ENCODE measurements at places on chromosomes 7 and 10.

- no peak for DNase-seq
These were observed 308.0 kb downstream of the EXOC4 start for GRCh38 chr7:133560900-133561299.

GRCh38 chr7:130178251-130178650 lies 27.0 kb downstream of the TMEM209 start:
- DNase-seq = no peak

- no peak for DNase-seq
These were observed 1.5 kb upstream of the SKIDA1 start for GRCh38 chr10:21526860-21527597.

GRCh38 chr7:132138817-132139216 lies 437.5 kb downstream of the PLXNA4 start:
- no peak for DNase-seq

GRCh38 chr7:13044309-13044708 lies 356.9 kb downstream of the ARL4A start:
- no peak for DNase-seq

DNA sequence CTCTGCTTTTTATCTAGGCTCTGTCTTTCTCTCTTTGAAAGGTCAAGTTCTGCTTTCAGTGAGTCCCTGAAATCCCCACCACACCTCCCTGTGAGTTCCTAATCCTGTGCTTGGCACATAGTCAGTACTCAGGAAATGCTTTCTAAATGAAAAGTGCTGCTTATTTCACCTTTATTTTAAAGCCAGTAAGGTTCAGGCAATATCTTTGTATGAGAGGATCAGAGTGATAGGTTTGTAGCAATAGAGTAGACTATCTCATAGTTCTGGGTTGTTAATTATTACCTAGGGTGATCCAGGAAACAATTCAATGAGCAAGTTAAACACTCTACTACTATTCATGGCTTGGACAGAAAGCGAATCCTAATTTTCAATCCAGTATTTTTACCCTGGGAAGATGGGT lies 7.4 kb upstream of the LAMB1 start:
- DNase-seq = no peak

DNA sequence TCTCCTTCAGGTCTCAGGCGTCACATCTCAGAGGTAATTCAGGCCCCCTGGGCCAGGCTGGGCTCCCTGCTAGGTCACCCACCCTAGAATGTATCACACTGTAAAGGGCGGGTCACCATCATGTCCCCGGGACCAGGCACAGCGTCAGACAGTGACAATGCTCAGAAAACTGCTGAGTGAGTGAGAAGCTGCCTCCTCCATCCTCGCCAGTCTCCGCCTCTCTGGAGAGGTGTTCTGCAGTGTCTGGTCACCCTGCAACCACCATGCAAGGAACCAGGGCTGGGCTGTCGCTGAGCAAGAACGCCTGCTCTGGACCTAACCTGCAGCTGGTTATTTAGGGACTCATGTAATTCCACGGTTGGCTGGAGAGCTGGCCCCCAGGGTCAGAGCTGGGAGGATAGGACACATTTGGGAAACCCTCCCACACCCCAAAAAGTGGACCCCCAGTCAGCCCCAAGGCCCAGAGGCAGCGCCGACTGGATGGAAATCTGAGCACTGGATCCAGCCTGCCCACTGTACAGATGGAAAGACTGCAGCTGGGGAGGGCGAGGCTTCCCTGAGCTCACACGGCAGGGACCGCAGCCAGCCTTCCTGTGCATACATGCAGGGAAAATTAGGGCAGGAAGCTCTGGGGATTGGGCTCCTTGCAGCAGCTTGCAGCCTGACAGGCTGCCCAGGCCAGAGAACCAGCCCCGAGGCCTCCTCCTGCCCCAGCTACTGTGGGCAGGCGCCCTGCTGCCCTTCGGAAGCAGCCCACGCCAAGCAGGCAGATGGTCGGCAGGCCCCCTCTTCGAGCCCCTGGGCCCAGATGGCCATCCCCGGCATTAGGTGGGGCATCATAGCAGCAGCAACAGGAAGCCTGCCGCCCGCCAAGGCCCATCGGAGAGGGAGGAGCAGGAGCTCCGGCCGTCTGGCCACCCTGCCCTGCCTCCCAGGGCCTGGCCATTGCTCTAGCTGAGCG lies 105.4 kb upstream of the ZMIZ1 start:
- no peak for DNase-seq

DNA sequence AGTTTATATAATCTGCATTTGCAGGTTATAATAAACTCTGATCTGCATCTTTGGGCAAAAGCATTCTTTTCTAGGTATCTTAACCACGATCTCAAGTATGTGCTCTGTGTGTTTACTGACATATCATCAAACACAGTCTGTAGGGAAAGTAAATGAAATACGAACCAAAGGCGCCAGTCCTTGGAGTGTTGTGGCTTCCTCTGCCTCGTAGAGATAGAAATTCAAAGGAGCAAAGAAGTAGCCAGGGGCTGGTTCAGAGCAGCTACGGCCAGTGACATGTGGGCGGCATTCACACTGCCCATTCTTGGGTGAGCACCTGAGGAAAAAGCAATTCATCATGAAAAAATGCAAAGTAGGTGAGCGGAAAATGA lies 38.7 kb downstream of the LAMB4 start:
- DNase-seq = no peak

DNA sequence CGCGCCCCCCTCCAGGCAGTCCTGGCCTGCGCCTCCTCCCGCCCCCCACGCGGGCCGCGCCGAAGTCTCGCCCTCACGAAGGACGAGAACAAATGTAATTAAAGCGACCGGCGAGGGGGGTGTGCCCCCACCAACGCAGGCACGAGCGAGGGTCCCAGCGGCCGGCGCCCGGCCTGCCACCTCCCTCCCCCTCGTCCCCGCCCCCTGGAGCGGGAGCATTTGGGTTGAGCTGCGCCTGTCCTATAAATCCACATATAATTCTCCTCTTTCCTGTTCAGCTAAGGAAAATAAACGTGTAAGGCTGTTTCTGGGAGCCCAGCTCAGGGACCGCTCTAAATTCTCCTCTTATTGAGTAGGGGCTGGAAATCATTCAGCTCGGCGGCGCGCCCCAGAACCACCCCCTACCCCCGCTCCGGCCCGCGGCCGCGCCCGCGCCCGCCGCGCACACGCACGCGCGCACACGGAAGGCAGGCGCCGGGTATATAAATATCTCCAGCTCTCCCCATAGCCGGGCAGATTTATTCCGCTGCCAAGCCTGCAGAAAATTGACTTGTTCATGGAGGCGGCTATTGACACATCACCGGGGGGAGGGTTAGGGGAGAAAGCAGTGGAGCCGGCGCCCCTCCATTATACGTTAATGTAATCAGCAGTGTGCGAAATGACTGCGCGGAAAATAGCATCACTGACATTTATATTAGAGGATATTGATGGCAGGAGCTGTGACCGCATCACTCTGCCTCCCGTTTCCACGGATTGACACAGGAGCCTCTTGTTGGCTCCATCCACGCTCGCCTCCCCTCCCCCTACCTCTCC lies 61.6 kb upstream of the BTRC start:
- DNase-seq = no peak

DNA sequence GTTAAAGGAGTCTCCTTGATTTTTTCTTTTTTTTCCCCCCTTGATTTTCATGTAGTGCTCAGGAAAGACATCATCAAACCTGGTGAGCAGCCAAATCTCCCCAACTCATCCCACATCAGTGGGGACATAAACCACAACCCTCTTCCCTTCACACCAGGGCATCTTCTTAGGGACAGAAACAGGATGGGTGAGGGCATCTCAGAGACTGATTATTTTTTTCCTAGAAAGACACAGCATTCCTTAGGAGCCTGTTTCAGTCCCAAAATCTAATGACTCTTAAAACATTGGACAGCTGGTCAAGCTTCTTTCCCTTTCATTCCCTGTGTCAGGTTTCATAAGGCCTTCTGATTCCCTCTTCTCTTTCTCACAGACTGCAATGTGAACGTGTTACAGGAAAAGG lies 31.5 kb upstream of the GSAP start:
- no peak for DNase-seq

DNA sequence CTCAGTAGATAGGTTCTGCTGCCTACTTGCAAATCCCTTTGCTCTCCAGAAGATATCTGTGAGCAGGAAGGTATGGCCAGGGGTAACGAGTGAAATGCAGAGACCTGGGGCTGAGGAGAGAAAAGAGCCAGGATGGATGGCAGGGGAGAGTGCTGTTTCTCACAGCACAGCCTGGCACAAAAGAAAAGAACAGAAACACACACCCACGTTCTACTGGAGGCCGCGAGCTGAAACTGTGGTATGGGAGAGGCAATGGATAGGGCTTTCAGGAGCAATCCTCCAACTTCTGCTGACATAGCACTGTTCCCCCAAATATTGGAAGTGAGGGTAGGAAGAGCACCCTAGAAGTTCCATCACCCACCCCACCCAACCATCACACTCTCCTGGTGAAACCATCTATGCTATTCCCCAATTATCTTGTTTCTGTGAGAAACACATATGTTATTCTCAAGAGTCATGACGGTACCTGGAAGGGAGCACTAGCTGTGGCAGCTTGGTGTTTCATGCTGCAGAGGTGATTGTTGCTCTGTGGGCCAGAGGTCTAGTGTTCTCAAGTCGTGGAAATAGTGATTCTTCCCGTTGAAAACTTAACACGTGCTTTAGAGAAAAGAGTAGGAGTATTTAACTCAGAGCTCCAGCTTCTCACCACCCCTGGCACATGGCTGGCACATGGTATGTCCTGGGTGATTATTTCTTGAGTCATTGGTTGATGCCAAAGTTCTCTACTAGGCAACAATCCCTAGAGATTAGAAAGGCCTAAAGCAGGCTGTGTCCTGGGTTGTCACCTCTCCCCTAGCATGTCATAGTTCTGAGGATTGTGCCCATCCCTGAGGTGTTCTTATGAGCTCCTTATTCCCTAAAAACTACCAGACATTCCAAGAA lies 198.3 kb downstream of the PLXNA4 start:
- DNase-seq = no peak

GRCh38 chr10:101046332-101047238 lies 15.2 kb upstream of the KAZALD1 start:
- no peak for DNase-seq

DNA sequence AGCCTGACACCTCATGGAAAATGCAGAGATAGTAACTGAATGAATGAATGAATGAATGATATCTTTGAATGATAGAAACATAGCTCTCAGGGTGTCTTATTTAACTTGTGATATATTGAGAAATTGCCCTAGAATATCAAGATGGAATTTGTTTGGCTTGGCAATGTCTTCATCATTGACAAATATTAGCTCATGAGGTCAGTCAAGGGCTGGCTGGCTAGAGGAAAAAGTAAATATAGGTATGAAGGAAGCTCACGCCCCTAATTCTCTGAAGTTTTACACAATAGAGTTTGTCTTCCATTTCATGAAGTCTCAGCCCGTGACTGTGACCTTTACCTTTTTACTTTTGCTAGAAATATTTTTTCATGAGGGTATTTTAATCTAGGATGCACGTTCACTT lies 305.2 kb downstream of the ADARB2 start:
- no peak for DNase-seq

DNA sequence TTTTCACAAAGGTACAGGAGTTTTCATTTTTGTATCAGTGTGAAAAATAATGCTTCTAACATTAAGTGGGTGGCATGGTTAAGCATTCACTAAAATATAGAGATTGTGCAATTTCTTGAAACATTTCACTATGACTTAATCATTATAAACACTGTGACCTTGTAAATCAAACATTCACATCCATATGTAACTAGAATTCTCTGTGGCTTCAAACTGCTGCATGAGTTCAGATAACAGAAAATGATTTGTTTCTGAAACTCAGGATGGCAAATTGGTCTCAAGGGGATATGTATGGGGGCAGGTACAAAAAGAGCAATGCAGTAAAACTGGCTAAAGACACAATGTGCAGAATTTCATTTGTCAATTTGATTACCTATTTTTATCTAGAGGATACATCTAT lies 3.8 kb downstream of the FAM133B start:
- no peak for DNase-seq

DNA sequence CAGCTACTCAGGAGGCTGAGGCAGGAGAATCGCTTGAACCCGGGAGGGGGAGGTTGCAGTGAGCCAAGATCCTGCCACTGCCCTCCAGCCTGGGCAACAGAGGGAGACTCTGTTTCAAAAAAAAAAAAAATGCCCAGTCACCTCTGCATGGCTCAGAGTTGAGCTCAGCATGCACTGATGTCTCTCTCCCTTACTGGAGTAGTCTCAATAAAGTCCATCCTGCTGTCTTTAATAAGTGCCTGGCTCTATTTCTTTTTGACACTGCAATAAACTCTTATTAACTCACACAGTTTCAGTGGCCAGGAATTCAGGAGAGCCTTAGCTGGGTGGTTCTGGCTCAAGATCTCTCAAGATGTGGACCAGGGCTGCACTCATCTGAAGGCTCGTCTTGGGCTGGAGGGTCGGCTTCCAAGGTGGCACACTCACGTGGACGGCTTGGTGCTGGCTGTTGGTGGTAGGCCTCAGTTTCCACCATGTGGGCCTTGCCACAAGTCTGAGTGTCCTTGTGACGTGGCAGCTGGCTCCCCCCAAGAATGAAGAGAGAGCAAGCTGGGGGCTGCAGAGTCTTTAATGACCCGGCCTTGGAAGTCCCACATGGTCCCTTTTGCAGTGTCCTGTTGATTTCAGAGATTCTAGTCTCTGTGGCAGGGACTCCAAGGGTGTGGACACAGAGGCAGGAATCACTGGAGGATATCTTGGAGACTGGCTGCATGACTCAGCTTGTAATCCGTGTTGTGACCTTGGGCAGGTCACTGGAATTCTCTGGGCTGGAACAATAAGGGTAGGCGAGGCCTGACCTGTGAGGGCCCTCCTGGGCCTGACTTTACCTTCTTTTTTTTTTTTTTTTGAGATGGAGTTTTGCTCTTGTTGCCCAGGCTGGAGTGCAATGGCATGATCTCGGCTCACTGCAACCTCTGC lies 85.9 kb upstream of the KMT2C start:
- no peak for DNase-seq
